ENCODE measurements at places on chromosomes 5 and 9.

GRCh38 chr9:15889555-15889954 lies 336.7 kb downstream of the CCDC171 start:
- no peak overlapping the region for H3K27ac ChIP-seq
- H3K27me3 ChIP-seq: no peaks in the 10 kb centered on the region
- no peak for DNase-seq
- peaks cover 3% of the 10 kb centered on the region for H3K36me3 ChIP-seq
- H3K4me1 ChIP-seq: peaks cover 7% of the 10 kb centered on the region

DNA sequence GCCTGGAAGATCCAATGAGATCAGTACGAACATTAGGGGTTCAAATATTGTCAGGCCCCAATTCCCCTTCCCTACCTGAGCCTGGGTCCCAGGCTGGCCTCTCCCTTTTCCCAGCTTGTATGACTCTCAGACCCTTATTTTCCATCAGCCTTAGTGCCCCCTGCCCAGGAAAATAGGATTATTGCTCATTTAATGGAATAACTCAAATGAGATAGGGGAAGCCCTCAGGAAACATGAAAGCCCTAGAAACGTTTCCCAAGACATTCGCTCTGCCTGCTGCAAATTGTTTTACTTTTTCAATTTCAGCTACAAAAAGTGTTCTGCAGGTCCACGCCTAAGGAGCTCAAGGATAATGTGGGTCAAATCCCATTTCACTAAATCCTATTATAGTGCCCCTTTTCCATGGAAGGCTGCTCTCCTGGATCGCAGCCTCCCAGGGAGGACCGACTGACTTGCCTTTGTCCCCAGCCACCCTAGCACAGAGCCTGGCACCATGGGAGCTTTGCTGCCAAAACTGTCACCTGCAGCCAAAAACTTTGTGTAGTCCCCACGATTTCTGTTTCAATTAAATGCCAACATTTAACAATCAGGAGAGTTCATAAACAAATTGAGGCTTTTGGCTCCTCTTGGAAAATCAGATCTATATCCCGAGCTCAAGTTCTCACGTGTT lies 46.9 kb downstream of the THOC3 start:
- H3K4me3 ChIP-seq: no peak overlapping the region
- no peak for DNase-seq
- no peaks in the 10 kb centered on the region for H3K27me3 ChIP-seq
- no peak overlapping the region for H3K27ac ChIP-seq

DNA sequence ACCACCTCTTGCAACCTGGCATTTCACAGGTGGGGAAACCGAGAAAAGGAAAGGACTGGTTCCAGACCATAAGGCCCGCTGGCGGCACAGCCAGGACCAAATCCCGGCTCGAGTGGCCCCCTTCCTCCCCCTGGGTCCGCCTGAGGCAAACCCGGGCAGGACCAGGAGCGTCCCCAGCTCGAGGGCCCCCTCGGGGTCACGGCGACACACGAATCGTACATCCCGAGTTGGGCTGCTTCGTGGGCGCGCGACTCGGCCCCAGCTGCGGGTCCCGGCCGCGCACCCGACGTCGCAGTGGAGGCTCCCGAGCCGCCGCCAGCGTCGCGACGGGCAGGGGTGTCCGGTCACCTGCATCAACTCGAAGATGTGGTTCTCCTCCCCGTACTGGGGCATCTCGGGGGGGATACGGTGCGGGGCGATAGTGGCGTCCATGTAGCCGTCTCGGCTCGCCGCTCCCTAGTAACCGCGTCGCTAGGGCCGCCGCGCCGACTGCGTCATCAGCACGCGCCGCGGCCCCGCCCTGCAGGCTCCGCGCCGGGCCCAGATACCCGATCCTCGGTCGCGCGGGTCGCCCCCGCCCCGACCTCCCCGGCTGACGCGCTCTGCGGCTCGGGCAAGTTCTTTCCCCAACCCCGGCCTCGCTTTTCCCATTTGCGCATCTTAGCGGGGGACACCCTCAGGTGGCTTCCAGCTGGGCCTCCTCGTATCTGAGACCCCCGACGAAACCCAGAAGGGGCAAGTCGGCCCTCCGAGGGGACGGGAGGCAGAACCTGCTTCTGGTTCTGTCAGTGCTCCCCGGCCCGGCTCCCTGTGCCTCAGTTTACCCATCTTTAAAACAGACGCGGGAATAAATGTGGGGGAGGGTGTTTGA lies at the start of gene AK8:
Gene AK8 (minus strand): TSS at position 461 of the 871 bp plus-strand sequence. CDS start 29 bp downstream, at position 432.
- peaks cover 4% of the 10 kb centered on the region for H3K27me3 ChIP-seq
- H3K4me1 ChIP-seq: peaks cover 8% of the 10 kb centered on the region
- H3K4me3 ChIP-seq: peak within 1 kb of the TSS; percentile 72
- no peak for DNase-seq

DNA sequence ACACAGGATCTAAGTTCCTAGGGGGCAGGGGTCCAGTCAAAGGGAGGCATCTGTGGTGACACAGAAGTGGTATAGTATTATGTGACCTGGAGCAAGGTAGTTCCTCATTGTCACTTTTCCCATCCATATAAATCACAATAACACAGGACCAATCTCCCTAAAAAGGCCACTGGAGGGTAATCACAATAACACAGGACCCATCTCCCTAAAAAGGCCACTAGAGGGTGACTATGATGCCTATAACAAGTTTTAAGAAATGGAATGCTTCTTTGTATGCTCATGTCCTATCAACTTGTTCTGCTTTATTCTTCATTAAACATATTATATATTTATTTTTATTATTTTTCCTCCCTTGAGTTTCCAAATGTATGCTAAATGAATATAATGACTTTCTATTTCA lies 254.6 kb downstream of the ASTN2 start:
- H3K27ac ChIP-seq: no peak overlapping the region
- no peaks in the 10 kb centered on the region for H3K36me3 ChIP-seq
- no peaks in the 10 kb centered on the region for H3K27me3 ChIP-seq
- no peak for DNase-seq
